ENCODE measurements at places on chromosomes 6 and 20. TPM values are rescaled to one million over a fixed set of nuclear protein-coding genes. Genes with fewer than 3 reads are reported as not detected.

GRCh38 chr6:139449611-139450000 is 75.2 kb upstream of the CITED2 start:
- DNase-seq: no peak

DNA sequence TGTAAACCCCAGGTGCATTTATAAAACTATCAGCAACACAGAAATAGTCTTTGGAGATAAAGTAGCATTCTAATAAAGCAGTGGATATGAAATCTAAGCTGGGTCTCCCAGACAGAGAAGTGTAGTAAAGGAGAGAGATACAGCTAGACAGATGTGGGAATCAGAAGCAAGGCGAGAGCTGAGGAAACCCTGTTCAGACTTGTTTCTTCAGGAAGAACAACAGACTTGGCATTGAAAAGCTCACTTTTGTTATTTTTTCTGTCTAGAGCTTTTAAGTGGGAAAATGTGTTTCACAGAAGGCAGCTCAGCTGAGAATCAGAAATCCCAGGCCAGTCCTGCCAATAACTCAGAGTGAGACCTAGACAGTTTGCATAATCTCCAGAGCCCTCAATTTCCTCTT is 52.9 kb downstream of the SLC35B3 start:
- no peak for DNase-seq

- DNase-seq: no peak
Measured at GRCh38 chr20:1868856-1869255, 26.4 kb upstream of the SIRPA start.

Gene NMBR
- polyA plus RNA-seq: not detected

Gene NELFE
- 95.1 TPM for polyA plus RNA-seq

GRCh38 chr6:140276133-140276532 is 901.7 kb upstream of the CITED2 start:
- DNase-seq: no peak

Gene GDAP1L1
- polyA plus RNA-seq: not detected

DNA sequence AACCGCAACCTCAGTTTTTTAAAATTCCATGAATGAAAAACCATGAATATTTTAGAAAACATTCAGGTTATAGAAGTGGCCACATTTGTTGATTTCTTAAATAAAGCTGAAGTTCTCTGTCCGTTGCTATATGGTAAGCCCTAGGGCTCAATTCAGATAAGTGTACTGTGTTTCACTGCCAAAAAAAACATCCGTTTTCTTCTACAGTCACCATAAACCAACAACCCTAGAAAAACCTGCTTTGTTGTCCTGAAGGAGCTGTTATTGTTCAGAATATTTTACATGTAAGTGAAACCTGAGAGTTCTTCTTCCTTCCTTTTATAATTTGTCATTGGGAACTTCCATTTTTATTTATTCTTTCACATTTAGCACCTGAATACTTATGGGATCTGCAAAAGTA is 274.1 kb downstream of the TFAP2A start:
- no peak for DNase-seq

GRCh38 chr6:13762611-13763441 is 51.2 kb upstream of the RANBP9 start:
- peak; percentile 25 for DNase-seq

DNA sequence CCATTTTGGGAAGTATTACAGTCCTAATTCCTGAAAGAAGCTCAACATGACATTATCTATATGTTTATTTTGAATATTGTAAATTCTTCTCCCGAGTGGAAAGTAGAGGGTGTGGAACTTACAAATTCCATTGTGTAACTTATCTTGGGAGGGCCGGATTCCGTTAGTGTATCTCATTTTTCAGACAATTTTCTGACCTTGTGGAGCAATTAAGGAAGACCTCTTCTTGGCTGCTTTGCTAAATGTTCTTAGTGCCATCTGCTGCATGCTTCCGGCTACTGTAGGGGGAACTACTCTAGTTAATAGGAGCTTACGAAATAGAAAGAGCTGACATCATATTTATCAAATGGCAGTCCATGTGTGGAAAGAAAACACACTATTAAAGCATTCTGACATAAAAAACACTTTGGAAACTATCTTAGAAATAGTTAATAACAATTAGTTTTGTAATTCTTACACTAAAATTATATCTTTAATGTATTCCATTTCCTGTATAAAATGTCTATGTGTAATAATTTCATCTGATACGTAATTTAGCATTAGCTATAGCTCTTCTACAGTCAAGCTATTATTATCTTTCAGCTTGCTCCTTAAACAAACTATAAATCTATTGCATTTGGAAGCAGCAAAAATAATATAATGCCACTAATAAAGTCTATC is 41.5 kb upstream of the KCNQ5 start:
- DNase-seq: no peak

DNA sequence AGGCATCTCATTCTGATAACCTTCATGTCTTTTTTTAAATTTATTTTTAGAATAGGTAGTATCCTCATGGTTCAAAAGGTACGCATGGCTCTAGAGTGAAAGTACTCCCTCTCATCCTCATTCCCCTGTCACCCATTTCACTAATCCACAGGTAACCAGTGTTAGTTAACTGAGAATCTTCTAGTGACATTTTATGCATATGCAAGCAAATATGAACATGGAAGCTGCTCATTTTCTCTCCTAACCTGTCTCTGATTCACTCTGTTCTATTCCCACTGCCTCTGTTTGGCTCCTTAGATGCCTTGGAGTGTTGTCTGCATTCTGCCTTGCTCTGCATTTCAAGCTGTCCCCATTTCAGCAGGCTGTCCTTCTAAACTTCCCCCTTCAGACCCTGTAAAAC is 4.5 kb downstream of the NCOA7 start:
- no peak for DNase-seq

- no peak for DNase-seq
Measured at GRCh38 chr6:1622851-1623768, 13.4 kb downstream of the FOXC1 start.
